IPS DF 6.9 (cell line): ENCODE measurements at places on chromosomes 4 and X.

DNA sequence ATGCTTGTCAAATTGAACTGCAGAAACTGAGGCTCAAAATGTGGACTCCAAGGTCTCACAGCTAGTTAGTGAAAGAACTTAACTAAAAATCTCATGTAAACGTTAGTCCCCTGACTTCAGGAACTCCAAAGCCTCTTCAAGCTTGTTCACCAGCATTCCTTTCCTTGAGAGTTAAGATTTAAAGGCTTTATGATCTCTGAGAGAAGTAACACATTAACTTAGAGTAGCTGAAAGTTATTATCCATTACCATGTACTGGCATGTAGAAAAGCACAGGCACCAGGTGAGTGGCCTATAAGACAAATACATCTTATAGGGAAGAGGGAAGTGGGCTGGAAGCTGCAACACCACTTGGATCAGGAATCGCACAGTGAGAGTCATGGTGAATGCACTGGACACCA lies 15.3 kb downstream of the PARM1 start:
- DNase-seq, result no peak

GRCh38 chr4:156294577-156294976 lies 340.9 kb upstream of the CTSO start:
- peak; percentile 16 for DNase-seq

GRCh38 chrX:118498351-118498750 lies 2.7 kb downstream of the DOCK11 start:
- no peak for DNase-seq

DNA sequence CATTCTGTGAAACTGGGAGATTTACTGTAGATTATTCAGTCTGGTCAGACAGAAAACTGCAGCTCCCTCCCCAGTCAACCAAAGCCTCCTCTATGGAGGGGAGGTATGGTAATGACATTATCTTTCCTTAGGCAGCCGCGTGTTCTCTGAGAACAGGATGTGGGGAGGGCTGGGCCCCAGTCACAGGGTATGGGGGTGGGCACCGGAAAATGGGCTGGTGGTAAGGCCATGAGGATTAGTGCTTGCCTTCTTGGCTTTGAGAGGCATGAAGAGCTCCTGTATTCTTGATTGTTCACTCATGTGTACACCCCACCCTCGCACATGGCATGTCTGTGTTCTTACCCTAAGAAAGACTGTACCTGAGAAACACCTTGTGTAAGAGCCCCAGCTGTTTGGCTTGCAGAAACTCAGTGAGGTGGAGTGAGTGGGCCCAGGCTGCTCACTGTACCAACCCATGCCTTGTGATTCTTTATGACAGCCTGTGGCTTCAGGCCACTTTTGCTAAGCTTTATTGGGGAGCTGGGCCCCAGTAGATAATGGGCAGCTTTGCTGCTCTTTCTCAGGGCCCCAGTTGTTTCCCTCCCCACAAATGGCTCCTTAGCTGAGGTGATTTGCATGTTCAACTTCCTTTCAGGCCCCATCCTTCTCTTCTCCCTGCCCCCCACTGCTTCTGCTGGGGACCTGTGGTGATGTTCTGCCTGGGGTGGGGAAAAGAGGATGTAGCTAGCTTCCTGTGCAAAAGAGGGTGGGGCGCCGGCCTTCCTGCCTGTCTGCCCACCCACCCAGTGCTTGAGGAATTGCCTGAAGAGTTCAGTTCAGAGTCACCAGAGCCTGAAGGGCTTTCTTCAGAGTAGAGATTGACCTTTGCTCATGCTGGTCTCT lies 30.7 kb downstream of the MSN start:
- DNase-seq, result no peak

- DNase-seq, result no peak
Observed at GRCh38 chr4:52704661-52705060, 45.6 kb upstream of the USP46 start.

- DNase-seq, result no peak
Observed at GRCh38 chr4:2078584-2078983, 19.5 kb downstream of the NAT8L start.
